Activated T-helper 9 cell treated with anti-CD3 and anti-CD28 coated beads, Interleukin-2, amount 50 U/mL, for 16 hours (primary cell): ENCODE measurements at places on chromosomes 2 and 18.

- DNase-seq, result no peak
Observed at GRCh38 chr18:74982946-74983635, 225.8 kb downstream of the PTGR3 start.

- DNase-seq, result no peak
Observed at GRCh38 chr2:39725401-39725800, 53.7 kb downstream of the THUMPD2 start.

DNA sequence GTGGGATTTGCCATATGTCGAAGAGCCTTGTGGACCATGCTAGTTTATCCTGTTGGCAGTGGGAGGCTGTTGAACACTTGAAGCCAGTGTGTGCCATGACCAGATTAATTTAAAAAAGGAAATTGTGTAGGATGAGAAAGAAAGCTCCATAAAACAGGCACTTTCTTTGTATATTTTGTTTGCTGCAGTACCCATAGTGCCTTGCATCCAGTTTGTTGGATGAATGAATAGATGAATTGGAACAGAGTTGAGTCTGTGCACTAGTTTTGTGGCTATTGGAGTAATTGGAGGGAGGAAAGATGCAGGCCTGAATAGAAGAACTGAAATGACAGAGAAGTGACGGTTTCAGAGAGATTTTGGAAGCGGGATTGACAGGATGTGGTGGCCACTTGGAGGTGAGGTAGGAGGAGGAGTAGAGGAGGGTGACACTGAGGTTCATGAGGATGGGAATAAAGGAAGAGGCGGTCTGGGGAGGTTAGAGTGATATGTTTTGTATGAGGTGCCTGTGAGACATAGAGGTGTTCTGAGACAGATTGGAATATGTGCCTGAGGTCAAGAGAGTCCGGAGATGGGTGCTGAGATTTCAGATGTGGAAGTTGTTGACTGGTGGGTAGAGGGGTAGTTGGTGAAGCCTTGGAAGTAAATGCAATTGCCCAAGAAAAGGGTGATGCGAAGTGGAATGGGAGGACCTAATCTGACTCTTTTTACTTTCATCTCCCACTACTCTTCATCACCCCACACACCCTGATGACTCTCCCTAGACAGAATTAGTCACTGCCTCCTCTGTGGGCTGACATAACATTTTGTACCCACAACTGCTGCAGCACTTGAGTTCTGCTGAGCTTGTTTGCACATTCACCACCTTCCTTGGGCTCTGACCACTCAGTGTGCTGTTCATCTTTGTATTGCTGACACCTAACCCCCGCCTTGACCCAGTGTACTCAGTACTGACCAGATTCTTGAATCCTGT lies 5.1 kb downstream of the DGUOK start:
- DNase-seq, result peak; percentile 16

- DNase-seq, result no peak
Observed at GRCh38 chr2:111668741-111669140, 215.3 kb downstream of the ANAPC1 start.

GRCh38 chr2:239926587-239927232 lies 98.4 kb downstream of the NDUFA10 start:
- no peak for DNase-seq

DNA sequence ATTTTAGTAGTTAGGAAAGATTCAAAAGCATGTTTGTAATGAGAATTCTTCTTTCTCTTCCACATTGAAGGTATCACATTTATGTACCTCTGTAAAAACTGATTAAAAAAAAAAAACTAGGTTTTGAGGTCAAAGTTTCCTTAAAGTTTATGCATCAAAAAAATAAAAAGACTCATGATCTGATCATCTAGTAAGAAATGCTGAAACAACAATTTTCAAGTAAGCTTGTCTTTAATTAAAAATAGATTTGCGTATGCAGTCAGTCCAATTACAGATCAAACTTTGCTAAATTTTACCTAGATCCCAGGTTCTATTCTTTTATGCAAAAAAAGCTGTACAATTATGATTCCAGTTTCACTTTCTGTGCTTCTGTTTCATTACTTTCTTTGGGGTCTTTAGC lies 409.0 kb downstream of the XIRP2 start:
- DNase-seq, result no peak

GRCh38 chr2:64602436-64602835 lies 51.3 kb downstream of the SERTAD2 start:
- no peak for DNase-seq

- DNase-seq, result no peak
Observed at GRCh38 chr2:33130544-33130943, 183.8 kb downstream of the LTBP1 start.

GRCh38 chr2:106057206-106057605 lies 136.9 kb downstream of the UXS1 start:
- DNase-seq, result peak; percentile 12

- DNase-seq, result no peak
Observed at GRCh38 chr2:72153026-72153791, 5.5 kb upstream of the CYP26B1 start.

DNA sequence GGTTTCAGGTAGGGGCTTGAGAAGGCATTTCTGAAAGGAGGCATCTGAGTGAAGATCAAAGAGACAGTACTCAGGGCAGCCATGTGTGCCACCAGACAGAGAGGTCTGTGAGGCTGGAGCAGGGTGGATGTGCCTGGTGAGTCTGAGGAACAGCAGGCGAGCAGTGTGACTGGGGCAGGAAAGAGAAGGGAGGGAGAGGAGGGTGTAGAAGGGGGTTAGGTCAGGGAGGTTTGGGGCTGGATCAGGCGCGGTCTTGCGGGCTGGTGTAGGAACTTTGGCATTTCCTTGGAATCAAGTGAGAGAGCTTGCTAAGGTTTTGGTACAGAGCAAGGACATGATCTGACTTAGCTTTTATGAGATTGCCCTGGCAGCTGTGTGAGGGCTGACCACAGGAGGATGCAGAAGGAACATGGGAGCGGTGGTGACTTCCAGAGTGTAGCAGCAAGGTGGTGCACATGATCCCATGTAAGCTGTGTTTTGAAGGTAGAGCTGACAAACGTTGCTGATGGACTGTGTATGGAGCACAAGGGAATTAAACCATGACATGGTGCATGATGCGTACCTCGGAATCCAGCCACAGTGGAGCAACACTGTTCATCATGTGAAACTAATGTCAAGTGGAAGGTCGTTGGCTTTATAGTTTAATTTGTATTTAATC lies 13.9 kb downstream of the RAB31 start:
- DNase-seq, result no peak

- no peak for DNase-seq
Observed at GRCh38 chr2:101432411-101433181, 42.3 kb downstream of the RFX8 start.

DNA sequence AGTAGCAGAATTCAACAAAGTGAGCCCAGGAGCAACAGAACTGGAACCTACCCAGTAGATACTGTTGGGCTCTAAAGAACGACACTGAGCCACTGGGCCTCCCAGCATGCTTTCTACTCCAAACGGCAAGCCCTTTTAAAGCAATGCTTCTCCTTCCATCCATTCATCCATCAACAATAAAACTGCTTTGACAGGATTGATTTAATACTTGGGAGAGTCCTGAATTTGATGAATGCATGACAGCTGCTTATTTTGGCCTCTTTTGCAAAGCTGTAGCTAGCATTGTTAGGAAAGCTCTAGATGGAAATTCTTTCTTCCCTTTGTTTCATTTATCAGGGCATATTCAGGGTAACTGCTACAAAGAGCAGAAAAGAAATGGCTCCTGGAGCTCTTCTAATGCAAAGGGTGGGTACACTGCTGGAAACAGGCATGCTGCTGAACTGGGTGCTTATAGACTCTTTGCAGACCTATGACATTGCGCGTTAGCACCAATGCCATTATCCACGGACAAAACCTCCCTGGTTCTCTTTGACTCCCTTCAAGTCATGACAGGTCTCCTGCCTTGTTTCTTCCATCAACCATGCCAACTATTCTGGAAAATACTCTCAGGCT lies 138.4 kb upstream of the HNRNPA3 start:
- no peak for DNase-seq

DNA sequence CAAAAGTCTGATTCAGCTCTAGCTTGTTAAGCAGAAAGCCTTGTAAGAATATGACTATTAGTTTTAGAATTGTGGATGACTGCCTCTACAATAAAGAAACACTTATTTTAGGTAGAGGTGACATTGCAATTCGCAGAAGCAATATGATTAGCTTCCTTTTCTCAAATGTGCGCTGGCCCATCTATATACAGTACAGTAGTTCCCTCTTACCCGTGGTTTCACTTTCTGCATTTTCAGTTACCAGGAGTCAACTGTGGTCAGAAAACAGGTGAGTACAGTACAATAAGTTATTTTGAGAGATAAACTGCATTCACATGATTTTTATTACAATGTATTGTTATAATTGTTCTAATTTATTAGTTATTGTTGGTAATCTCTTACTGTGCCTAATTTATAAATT lies 405.1 kb downstream of the GPD2 start:
- no peak for DNase-seq

- DNase-seq, result no peak
Observed at GRCh38 chr18:25594351-25594750, 242.4 kb upstream of the ZNF521 start.

DNA sequence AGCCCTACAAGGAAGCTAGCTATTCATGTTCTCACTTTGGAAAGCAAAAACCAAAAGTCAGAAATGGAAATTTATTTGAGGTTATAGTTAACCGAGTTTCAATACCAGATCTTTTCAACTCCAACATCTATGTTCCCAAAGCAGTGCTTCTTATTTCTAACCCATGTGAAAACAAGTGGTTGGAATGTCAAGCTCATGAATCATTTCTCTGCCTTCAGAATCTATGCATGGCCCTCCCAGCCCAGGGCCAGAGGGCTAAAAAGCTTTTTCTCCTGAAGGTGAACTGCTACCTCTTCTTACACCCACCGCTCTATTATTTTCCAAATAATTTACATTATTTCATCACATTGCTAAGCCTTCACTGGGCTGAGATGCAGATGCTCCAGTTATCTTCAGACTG lies 158.4 kb downstream of the SP3 start:
- no peak for DNase-seq

DNA sequence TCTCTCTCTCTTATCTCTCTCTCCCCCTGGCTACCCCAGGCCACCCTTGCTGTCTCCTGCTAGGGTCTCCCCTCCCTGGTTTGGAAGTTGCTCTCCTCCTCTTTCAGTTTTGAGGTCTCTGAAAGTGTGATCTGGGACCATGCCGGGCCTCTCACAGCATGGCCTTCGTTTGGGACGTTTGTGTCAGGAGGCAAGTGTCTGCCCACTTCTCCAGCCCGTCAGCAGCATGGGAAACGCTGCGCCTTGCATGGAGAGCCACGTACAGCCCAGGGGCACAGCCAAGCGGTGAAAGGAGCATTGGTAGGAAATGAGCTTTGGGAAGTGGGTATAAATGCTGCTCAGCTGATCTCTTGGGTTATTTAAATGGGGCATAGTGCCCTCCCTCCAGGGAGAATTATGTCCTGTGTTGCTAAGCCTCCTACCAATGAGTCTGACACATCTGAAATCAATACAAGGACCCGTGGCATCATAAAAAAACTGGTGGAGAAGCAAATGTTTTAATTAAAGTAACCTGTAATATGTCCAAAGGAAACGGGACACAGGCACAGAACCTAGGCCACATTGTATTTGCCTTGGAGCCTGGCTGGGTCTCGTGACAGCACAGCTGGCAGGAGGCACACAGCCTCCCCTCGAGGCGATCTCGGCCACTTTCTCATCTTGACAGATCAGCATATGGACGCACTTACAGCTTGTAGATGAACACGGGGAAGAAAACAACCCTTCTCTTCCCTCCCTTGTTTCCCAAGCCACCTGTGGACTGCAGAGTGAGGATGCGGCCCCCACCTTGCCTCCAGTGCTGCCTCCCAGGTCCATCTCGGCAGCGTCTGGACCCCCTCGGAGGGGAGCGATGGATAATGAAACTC lies 72.7 kb downstream of the SH3RF3 start:
- no peak for DNase-seq

DNA sequence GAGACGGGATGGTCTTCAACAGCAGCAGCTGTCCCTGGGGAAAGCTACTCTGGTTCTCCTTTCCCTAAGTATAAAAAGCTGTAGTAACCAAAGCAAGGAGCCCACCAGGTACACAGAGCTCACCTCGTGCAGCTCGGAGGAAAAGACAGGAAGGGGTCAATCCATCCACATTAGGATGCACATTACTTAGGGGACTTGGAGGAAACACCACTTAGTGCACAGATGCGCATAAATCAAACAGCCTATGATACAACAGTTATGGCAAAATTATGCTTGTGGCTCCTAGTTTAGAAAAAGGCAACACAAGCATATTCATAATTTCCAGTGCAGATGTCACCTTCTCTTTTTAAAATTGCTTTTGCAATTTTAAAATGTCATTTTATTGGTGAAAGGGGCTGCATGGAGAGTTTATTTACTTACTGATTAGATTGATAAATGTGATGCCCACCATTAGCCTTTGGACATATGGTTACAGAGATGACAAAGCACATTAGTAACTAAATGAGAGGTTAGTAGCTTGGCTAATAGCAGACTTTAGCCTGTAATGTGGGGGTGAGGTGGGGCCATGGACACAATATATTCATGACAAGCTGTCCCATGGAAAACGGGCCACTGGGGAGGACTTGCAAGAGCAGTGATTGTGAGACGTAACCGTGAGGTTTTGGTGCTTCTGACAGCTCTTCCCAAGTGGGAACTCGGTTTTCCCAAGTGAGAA lies 199.8 kb downstream of the MYT1L start:
- DNase-seq, result no peak

DNA sequence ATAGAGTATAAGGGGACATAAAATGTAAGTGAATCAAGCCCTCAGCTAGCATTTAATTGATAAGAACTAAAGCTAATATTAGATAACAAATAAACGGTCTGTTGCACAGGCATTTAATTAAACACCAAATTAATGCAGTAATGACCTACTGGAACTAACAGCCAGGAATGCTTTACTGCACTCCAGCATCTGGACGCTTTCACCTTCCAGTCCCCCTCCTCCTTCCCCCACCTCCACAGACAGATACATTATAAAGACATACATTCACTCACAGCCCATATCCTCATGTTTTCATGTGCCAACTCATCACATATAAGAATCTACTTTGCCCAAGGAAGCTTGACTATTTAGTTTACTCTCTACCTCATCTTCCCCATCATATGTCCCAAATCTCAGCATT lies 337.4 kb upstream of the PIK3C3 start:
- no peak for DNase-seq

- DNase-seq, result peak; percentile 60
Observed at GRCh38 chr18:3652380-3653262, 202.6 kb downstream of the TGIF1 start.

DNA sequence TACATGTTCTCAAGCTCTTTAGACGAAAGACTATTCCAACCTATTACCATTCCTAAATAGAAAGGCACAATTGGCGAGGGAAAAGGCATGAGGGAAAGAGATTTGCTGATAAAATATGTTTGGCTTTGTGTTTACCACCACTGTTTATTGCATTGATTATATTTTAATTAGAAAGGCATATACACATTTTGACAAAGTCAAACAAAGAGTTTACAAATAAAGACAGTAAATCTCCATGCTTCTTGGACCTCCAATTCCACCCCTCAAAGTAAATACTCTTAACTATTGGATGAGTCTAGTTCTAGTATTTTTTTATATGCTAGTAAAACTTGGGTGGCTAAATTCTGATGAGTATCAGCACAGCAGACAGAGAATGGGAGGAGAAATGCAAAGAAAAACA lies 521.4 kb downstream of the FBXO15 start:
- DNase-seq, result no peak

- no peak for DNase-seq
Observed at GRCh38 chr18:37539236-37539635, 26.4 kb downstream of the CELF4 start.
